ENCODE measurements at places on chromosomes 5 and 9.

DNA sequence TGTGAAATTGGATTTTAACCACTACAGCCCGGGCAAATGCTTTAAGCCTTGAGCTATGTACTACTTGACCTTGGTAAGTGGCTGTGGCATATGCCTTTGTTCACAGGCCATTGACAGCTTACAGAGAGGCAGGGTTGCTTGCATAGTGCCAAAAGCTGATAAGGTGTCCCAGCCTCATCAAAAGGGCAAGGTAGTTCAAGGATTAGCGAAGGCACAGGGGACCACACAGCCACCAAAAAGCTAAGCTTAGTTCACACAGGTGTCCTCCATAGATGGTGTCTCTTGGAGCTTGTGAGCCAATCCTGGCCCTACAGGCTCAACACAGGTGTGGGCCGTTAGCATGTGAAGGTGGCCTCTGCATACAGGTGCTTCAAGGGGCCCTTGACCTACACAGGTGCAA lies 86.8 kb downstream of the ZNF622 start:
- no peak for DNase-seq

DNA sequence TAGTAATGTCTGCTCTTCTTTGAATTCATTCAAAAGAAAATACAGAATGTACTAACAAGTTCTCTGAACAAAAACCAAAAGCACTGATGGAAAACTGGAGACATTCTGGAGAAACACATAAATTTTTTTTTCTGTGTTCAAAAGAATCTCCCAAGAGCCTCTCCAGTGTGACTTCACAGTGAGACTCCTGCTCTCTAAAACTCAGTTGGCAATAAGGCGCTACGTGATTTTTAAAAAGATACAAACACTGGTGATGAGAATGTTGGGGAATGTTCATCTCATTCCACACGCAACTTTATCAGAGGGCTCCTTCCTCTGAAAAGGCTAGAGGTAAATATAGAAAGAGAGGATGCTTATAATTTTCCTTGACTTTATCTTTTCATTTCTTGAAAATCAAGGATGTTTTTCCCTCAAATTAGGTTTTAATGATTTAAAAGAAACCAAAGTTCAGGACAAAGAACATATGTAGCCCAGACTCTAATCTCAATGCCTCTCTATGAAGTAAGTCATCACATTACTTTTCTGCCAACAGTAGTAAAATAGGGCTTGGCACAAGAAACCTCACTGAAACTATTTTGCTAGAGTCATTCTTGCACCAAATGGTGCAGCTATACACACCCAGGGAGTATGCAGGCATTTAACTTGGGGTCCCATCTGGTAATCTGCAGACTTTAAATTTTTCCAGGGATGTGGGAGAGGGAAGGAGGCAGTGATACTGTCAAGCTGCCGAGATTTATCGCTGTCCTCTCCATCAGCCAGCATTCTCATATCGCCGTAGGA lies 12.9 kb upstream of the AOPEP start:
- no peak for DNase-seq

- peak; percentile 87 for DNase-seq
Measured at GRCh38 chr9:127877566-127877998, at the start of gene AK1. AK1 (minus strand) TSS chr9:127877675; CDS start chr9:127874617, 3,058 bp downstream.

DNA sequence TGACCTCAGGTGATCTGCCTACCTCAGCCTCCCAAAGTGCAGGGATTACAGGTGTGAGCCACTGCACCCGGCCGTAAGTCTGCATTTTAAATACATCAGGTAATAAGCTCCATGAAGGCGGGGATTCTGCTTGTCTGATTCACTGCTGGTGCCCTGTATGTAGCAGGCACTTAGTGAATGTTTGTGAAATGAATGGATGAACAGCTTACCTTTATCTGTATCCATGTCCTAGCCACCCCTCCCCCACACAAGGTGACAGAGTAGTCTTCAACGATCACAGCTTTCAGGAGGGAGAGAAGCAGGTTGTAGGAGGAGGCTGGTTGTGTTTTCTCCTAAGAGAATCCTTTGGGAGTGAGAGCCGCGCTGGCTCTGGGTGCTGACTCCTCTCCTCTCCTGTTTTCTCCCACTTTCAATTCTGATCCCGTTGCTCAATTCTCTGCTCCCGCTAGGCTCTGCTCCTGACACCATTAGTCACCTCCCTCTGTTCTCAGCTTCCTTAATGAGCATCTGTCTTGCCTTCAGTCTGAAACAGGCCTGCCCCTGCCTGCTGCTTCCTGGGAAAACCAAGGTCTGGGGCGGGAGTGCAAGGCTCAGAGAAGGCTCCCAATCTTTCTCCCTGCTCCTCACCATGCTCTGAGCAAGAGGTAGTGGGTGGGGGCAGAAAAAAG lies 88.8 kb upstream of the CTNNA1 start:
- no peak for DNase-seq

GRCh38 chr5:61026004-61026403 lies 81.0 kb downstream of the NDUFAF2 start:
- DNase-seq: no peak

- no peak for DNase-seq
Measured at GRCh38 chr9:128707446-128707845, 5.1 kb downstream of the PKN3 start.

DNA sequence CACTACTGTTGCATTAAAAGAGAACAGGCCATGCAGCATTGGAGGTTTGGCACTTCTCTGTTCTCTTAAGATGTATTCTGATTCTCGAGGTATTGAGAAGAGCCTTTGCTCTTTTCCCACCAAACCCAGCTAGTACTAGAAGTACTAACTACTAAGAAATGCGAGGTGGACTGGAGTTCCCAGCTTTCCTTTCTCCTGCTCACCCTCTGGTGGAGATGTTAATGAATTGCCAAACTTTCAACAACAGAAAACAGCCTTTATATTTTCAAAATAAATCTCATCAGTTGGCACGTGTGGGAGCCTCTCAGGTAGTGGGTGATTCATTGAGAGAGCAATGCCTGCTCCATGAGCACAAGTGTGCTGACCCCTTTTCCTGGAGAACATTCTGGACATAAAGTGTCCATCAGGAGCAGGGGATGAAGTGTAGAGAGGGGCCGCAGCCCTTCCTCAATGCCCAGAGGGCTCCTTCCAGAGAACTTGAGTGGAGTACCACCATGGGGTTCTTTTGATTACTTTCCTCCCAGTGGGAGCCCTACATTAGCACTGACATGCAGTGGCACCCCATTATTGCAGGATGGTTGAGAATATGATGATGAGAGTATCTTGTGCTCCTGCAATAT lies 45.7 kb downstream of the TMEM174 start:
- no peak for DNase-seq

DNA sequence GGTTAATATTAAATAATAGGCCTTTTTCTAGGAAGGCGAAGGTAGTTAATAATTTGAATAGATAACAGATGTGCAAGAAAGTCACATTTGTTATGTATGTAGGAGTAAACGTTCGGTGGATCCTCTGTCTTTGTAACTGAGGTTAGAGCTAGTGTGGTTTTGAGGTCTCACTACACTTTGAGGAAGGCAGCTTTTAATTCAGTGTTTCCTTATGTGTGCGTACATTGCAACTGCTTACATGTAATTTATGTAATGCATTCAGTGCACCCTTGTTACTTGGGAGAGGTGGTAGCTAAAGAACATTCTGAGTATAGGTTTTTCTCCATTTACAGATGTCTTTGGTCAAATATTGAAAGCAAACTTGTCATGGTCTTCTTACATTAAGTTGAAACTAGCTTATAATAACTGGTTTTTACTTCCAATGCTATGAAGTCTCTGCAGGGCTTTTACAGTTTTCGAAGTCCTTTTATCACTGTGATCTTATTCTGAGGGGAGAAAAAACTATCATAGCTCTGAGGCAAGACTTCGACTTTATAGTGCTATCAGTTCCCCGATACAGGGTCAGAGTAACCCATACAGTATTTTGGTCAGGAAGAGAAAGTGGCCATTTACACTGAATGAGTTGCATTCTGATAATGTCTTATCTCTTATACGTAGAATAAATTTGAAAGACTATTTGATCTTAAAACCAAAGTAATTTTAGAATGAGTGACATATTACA lies 45.7 kb downstream of the TGFBR1 start:
- no peak for DNase-seq

DNA sequence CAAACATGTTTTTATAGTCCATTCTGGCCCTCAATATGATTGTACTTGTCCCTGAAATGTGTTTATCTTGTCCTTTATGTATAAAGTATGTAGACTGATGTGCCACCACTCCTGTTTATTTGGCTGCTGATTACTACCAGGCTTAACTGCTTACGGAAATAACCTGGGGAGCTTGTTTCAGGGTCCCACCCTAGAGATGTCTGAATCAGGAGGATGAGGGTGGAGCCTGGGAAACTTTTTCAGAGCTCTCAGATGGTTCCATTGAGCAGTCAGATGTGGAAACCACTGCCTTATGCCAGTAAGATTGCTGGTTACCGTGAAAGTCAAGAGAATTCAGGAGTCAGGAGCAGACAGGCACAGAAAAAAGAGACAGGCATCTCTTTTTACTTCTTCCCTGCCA lies 19.2 kb downstream of the SLC23A1 start:
- no peak for DNase-seq

- DNase-seq: no peak
Measured at GRCh38 chr5:10896016-10896415, 135.0 kb upstream of the DAP start.

DNA sequence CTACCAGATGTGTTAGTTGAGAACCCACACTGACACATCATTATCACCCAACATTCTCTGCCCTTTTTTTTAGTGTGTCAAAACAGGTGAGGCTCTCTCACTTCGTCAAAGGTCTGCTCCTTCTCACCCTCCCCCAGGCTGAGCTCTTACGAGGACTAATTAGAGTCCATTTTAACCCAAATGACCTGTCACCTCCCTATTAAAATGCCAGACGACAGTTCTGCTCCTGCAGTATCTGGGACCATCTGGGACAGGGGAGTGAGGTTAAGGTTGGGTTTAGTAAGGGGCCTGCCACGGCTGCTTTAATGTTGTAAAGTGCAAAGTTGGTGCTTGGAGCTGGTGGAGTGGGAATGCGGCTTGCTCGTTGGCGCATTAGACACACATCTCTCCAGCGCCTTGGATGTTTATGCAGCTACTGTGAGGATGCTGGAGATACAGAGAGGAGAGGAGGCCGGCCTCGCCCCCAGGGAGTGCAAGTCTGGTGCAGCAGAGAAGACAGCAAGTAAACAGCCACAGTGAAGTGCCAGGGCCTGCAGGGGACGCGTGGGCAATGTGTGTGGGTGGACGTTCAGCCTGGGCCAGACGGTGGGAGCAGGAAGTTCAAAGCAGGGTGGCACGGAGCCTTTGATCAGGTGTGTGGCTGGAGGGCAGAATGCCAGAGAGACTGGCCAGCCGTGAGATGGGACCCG lies 96.2 kb downstream of the C9orf50 start:
- no peak for DNase-seq

- no peak for DNase-seq
Measured at GRCh38 chr5:115557667-115558387, 13.3 kb upstream of the FEM1C start.

GRCh38 chr5:153256-153655 lies 38.0 kb upstream of the LRRC14B start:
- DNase-seq: no peak

GRCh38 chr9:89457376-89457855 lies 40.5 kb downstream of the SEMA4D start:
- no peak for DNase-seq

- no peak for DNase-seq
Measured at GRCh38 chr9:111096051-111096450, 57.8 kb upstream of the LPAR1 start.

GRCh38 chr5:77893225-77893860 lies 117.2 kb upstream of the TBCA start:
- DNase-seq: no peak

GRCh38 chr5:180785794-180786221 lies 16.8 kb downstream of the MGAT1 start:
- DNase-seq: no peak

DNA sequence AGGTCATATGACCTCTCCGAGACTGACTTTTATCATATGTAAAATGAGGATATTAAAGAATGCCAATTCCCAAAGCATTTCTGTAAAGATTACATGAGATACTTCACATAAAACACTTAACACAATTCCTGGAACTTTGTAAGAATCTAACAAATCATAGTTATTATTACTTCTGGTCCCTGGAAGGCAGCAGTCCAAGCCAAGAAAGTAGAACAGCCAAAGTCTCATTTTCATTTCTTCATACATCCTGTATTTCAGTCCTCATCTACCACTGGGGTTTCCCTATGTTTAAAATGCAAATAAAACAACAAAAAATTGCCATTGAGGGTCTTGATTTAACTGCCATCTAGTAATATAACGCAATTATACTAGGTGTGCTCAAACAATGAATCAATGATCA lies 179.5 kb downstream of the MARCHF11 start:
- DNase-seq: no peak

- peak; percentile 59 for DNase-seq
Measured at GRCh38 chr5:57174128-57174889, 450 bp downstream of the GPBP1 start.

DNA sequence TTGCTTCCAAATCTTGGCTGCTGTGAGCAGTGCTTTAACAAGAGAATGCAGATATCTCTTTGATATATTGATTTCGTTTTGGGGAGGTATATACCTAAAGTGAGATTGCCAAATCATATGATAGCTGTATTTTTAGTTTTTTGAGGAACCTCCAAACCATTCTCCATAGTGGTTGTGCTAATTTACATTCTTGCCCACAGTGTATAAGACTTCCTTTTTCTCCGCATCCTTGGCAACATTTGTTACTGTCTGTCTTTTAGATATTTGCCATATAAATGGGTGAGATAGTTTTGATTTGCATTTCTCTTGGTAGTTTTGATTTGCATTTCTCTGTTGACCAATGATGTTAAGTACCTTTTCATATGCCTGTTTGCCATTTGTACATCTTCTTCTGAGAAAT lies 10.0 kb upstream of the PLK2 start:
- no peak for DNase-seq

- no peak for DNase-seq
Measured at GRCh38 chr5:162091336-162091735, 23.8 kb downstream of the GABRG2 start.

Measured in left lobe of liver (tissue), 2 donors.